CD8-positive, alpha-beta memory T cell (primary cell): ENCODE measurements at places on chromosomes 13 and 19. TPM values are rescaled to one million over a fixed set of nuclear protein-coding genes. Genes with fewer than 3 reads are reported as not detected.
A peak's percentile ranks its signal among the peaks of the same experiment; 100 is the strongest.

- H3K4me1 ChIP-seq, result no peaks in the 10 kb centered on the region
- no peak for DNase-seq
- H3K4me3 ChIP-seq, result no peak overlapping the region
- H3K27me3 ChIP-seq, result no peaks in the 10 kb centered on the region
Observed at GRCh38 chr13:48346583-48346982, 43.0 kb downstream of the RB1 start.

GRCh38 chr13:29887686-29888085 lies 37.3 kb upstream of the UBL3 start:
- DNase-seq, result no peak
- no peak overlapping the region for H3K27ac ChIP-seq
- no peaks in the 10 kb centered on the region for H3K36me3 ChIP-seq
- H3K4me1 ChIP-seq, result no peaks in the 10 kb centered on the region
- no peak overlapping the region for H3K4me3 ChIP-seq

- H3K4me3 ChIP-seq, result peak overlapping the region; percentile 52
- H3K27me3 ChIP-seq, result no peaks in the 10 kb centered on the region
- H3K27ac ChIP-seq, result no peak overlapping the region
- no peaks in the 10 kb centered on the region for H3K36me3 ChIP-seq
- no peak for DNase-seq
- H3K4me1 ChIP-seq, result peaks cover 51% of the 10 kb centered on the region
Observed at GRCh38 chr19:41530761-41531301, 45.1 kb upstream of the CEACAM21 start.

- H3K27ac ChIP-seq, result no peak overlapping the region
- no peak overlapping the region for H3K4me3 ChIP-seq
Observed at GRCh38 chr13:90413548-90413947, 933.9 kb upstream of the MIR17HG start.

DNA sequence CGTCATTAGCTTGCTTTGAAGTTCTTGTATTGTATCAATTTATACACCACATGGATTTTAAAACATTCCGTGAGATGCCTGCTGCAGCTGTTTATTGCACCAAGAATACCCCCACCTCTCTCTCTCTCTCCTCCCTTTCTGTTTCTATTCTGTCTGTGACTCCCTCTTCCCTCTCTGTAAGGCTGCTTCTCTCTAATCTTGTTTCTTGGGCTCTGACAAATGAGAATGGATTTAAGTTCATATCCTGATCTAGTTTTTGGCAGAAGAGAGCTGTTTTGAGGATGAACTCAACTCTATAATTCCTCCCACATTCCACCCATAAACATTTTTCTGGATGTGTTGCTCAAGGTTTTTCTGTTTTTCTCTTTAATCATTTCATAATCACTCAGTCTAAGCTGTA lies 144.3 kb upstream of the FRY start:
- H3K36me3 ChIP-seq, result no peaks in the 10 kb centered on the region
- H3K4me3 ChIP-seq, result no peak overlapping the region
- DNase-seq, result no peak

GRCh38 chr13:94224670-94225069 lies 254.8 kb downstream of the DCT start:
- H3K4me3 ChIP-seq, result no peak overlapping the region
- no peaks in the 10 kb centered on the region for H3K36me3 ChIP-seq
- H3K4me1 ChIP-seq, result no peaks in the 10 kb centered on the region
- no peaks in the 10 kb centered on the region for H3K27me3 ChIP-seq
- H3K27ac ChIP-seq, result no peak overlapping the region

- peak overlapping the region; percentile 23 for H3K4me3 ChIP-seq
- no peak for DNase-seq
- H3K27me3 ChIP-seq, result no peaks in the 10 kb centered on the region
- peaks cover 94% of the 10 kb centered on the region for H3K4me1 ChIP-seq
- H3K36me3 ChIP-seq, result no peaks in the 10 kb centered on the region
Observed at GRCh38 chr19:51125421-51126075, 842 bp downstream of the SIGLEC9 start.

DNA sequence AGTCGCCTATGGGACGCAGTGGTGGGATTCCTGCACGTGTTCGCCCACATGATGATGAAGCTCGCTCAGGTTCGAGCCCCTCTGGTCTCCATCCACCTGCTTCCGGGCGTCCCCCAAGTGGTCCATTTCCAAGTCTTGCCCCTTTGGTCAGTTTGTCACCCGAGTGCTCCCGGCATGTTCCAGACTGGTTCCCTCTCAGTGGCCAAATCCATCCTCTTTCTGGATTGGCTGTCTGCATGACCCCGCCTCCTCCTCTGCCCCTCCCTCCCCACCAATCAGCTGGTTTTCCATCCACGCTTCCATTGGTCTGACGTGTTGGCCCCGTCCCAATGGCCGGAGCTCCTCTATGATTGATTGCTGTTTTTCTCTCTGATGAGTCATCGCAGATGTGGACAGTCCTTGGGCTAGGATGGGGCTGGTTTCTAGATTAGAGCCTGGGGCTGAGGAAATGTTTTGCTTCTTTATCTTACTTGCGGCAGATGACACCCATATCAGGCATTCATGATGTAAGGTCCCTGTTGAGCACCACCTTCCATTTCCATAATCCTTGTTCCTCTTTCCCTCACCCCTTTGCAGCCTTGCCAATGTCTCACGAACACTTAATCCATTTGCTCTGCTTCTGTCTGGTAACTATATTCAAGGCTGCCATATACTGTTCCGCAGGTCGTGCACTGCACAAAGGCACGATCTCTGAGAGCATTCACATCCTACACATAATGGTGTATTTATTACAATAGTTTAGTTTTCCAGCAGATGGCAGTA lies 73.8 kb downstream of the MAP4K1 start:
- H3K27me3 ChIP-seq, result no peaks in the 10 kb centered on the region
- no peak overlapping the region for H3K4me3 ChIP-seq
- DNase-seq, result no peak
- H3K4me1 ChIP-seq, result peaks cover 22% of the 10 kb centered on the region
- no peaks in the 10 kb centered on the region for H3K36me3 ChIP-seq

GRCh38 chr19:29299416-29300380 lies 86.7 kb upstream of the UQCRFS1 start:
- no peaks in the 10 kb centered on the region for H3K27me3 ChIP-seq
- H3K36me3 ChIP-seq, result no peaks in the 10 kb centered on the region
- peaks cover 4% of the 10 kb centered on the region for H3K4me1 ChIP-seq

DNA sequence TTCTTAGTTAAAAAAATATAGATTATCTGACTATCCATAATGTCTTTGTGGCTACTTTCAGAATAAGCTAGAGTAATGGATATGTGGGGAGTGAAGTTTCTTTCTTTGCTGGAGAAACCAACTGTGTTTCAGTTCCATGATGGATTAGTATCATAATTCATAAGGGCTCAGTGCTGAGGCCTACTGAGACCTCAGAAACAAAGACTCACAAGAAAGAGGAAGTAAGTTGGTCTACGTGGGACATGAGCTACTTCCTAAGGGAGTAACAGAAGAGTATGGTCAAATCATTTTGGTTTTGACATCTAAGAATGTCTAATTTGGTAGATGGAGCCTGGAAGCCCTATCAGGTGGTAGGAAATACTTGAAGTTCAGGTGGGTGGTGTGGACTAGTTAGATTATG lies 99.0 kb upstream of the HTR2A start:
- H3K4me3 ChIP-seq, result no peak overlapping the region
- H3K27ac ChIP-seq, result no peak overlapping the region
- no peaks in the 10 kb centered on the region for H3K4me1 ChIP-seq
- no peak for DNase-seq

- H3K27ac ChIP-seq, result no peak overlapping the region
- H3K4me1 ChIP-seq, result no peaks in the 10 kb centered on the region
- no peak overlapping the region for H3K4me3 ChIP-seq
- no peak for DNase-seq
Observed at GRCh38 chr13:102220681-102221228, 181.1 kb downstream of the FGF14 start.

- H3K27ac ChIP-seq, result no peak overlapping the region
- H3K4me3 ChIP-seq, result no peak overlapping the region
- H3K36me3 ChIP-seq, result no peaks in the 10 kb centered on the region
- no peak for DNase-seq
Observed at GRCh38 chr13:24910502-24911132, 146.6 kb downstream of the RNF17 start.

GRCh38 chr19:23868630-23869029 lies 46.1 kb upstream of the ZNF726 start:
- no peaks in the 10 kb centered on the region for H3K27me3 ChIP-seq
- H3K27ac ChIP-seq, result no peak overlapping the region
- no peaks in the 10 kb centered on the region for H3K36me3 ChIP-seq
- DNase-seq, result no peak

DNA sequence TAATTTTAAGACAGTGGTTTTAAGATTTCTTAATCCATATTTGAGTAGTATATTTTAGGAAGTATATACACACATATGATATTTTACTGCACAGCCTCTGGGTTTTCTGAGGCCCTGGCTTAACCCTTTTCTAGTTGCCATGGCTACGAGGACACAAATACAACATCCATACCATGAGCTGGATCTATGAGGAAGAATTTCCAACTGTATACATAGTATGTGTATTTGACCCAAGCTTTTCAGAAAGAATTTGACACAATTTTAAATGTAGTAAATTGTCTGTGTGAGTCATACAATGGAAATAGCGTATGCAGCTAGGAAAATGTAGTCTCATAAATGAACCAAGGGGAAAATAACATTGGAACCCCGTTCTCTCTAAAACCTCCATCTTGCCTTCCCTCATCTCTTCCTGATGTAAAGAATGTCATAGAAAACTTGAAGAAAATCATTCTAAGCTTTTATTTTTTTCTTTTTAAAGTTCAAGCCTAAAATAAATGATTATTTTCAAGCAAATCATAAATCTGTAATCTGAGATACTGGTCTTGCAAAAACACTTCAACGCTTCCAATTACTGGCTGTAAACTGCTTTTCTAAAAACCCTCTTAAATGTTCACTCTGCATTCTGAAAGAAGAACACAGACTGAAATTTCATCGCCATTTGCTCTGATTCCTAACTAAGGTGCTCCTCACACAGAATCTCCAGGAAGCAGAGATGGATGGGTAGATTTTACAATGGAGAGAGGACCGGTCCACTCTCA lies 172.4 kb downstream of the LACC1 start:
- H3K4me3 ChIP-seq, result no peak overlapping the region
- no peak for DNase-seq
- no peaks in the 10 kb centered on the region for H3K4me1 ChIP-seq
- no peaks in the 10 kb centered on the region for H3K27me3 ChIP-seq
- H3K27ac ChIP-seq, result no peak overlapping the region
- H3K36me3 ChIP-seq, result no peaks in the 10 kb centered on the region

DNA sequence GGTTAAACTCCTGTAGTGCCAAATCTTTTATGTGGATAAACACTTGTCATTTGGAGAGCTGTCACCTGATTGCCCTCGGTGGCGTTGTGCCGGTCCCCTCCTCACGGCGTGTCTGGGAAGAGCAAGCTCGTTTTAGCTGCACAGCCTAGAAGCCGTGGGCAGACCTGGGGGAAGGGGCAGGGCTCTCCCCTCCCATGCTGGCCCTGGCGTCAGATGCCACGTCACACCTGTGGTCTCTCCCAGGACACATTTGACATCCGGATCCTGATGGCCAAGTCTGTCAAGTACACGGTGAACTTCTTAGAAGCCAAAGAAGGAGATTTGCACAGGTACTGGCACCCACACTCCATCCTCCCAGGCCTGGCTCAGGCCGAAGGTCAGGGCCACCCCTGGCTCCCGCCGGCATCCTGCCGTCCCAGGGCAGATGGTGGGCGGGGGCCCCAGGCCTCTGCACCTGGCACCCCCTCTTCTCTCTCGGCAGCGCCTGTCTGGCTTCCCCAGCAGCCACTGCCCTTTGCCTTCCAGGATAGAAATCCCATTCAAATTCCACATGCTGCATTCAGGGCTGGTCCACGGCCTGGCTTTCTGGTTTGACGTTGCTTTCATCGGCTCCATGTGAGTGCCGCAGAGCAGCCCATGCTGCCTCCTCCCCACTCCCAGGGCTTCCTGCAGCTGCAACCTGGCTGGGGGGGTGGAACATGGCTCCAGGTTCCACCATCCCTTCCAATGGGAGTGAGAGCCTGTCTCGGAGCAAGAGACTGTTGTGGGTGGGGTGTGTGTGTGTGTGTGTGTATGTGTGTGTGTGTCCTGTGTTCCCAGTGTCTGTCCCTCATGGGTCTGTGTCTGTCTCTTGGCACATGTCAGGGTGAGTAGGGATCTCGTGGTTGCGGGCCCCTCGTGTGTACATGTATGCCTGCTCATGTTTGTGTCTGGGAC lies 8.8 kb downstream of the YIPF2 start:
- DNase-seq, result no peak
- H3K27ac ChIP-seq, result no peak overlapping the region
- no peaks in the 10 kb centered on the region for H3K27me3 ChIP-seq
- H3K4me3 ChIP-seq, result no peak overlapping the region
- H3K36me3 ChIP-seq, result no peaks in the 10 kb centered on the region
- no peaks in the 10 kb centered on the region for H3K4me1 ChIP-seq

DNA sequence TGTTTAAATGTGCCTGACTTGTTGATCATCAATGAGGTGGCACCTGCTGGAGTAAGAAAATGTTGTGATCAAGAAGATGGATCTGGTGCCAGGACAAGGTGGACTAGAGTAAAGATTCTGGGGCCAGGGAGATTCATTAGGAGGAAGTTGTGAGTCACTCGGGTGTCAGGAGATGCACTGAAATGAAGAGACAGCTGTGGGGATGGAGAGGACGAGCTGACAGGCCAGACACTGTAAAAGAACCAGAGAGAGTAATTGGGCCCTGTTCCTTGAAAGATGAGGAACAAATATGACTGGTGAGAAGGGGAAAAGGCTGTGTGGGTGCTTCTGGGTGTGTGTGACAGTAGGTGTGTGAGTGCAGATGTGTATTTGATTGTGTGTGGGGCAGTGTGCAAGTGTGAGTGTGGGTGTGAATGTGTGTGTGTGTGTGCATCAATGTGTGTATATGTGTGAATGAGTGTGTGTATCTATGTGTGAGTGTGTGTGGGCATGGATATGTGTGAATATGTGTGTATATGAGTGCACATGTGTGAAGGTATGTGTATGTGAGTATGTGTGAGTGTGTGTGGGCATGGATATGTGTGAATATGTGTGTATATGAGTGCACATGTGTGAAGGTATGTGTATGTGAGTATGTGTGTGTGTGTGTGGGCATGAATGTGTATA lies 260.5 kb downstream of the RFC3 start:
- no peak for DNase-seq
- no peak overlapping the region for H3K27ac ChIP-seq
- no peaks in the 10 kb centered on the region for H3K4me1 ChIP-seq
- no peaks in the 10 kb centered on the region for H3K36me3 ChIP-seq
- H3K27me3 ChIP-seq, result no peaks in the 10 kb centered on the region

GRCh38 chr13:49563516-49563915 lies 21.8 kb downstream of the RCBTB1 start:
- DNase-seq, result no peak
- no peak overlapping the region for H3K27ac ChIP-seq
- H3K4me1 ChIP-seq, result no peaks in the 10 kb centered on the region
- no peaks in the 10 kb centered on the region for H3K27me3 ChIP-seq

GRCh38 chr19:50663482-50663790 lies 14.2 kb downstream of the C19orf81 start:
- H3K36me3 ChIP-seq, result no peaks in the 10 kb centered on the region
- H3K27me3 ChIP-seq, result peaks cover 11% of the 10 kb centered on the region
- H3K4me1 ChIP-seq, result peaks cover 8% of the 10 kb centered on the region
- no peak for DNase-seq
- H3K4me3 ChIP-seq, result no peak overlapping the region

GRCh38 chr19:3636962-3637361 lies 10.4 kb upstream of the CACTIN start:
- H3K36me3 ChIP-seq, result no peaks in the 10 kb centered on the region
- H3K4me1 ChIP-seq, result no peaks in the 10 kb centered on the region
- no peaks in the 10 kb centered on the region for H3K27me3 ChIP-seq
- H3K27ac ChIP-seq, result no peak overlapping the region
- H3K4me3 ChIP-seq, result no peak overlapping the region

Gene B3GLCT
- total RNA-seq, result 5.6 TPM

Gene CCDC169
- not detected for total RNA-seq

Gene PSENEN
- total RNA-seq, result 57.8 TPM

Gene PTPRH
- not detected for total RNA-seq

Gene SLC17A7
- 0.09 TPM for total RNA-seq
